ENCODE measurements at places on chromosomes 13 and 19. TPM values are rescaled to one million over a fixed set of nuclear protein-coding genes. Genes with fewer than 3 reads are reported as not detected.

- peaks cover 1% of the 10 kb centered on the region for H3K4me1 ChIP-seq
- H3K36me3 ChIP-seq, result no peaks in the 10 kb centered on the region
Measured at GRCh38 chr13:101942038-101942437, 459.8 kb downstream of the FGF14 start.

DNA sequence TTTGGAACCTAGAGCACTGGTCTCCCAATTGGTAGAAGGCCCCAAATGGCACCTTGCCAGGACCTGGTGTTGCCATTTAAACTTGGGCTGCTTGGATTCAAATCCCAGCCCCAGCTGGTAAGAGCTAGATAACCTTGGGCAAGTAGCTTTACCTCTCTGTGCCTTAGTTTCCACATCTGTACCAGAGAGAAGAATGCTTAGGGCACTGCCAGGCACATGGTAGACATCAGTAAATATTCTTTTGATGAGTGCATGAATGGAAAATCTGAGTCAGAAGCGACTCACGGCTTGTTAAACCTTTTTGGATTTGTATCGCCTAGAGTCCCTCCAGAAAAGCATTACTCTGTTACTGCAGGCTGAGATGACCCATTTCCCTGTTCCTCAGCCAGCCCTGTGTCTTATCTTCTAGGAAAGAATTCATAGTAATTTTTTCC, 90.9 kb downstream of the SIPA1L3 start:
- no peaks in the 10 kb centered on the region for H3K36me3 ChIP-seq
- H3K4me3 ChIP-seq, result no peak overlapping the region
- no peaks in the 10 kb centered on the region for H3K27me3 ChIP-seq
- no peaks in the 10 kb centered on the region for H3K4me1 ChIP-seq
- no peak for DNase-seq

GRCh38 chr13:33236021-33236420, 49.5 kb downstream of the STARD13 start:
- no peak for DNase-seq
- H3K27ac ChIP-seq, result peak overlapping the region; percentile 92
- H3K4me1 ChIP-seq, result peaks cover 6% of the 10 kb centered on the region
- H3K27me3 ChIP-seq, result no peaks in the 10 kb centered on the region

GRCh38 chr19:8811315-8812172, 20.6 kb downstream of the ZNF558 start:
- no peak overlapping the region for H3K27ac ChIP-seq
- peaks cover 51% of the 10 kb centered on the region for H3K36me3 ChIP-seq
- H3K4me1 ChIP-seq, result no peaks in the 10 kb centered on the region
- H3K4me3 ChIP-seq, result no peak overlapping the region
- DNase-seq, result no peak
- H3K27me3 ChIP-seq, result no peaks in the 10 kb centered on the region

- no peaks in the 10 kb centered on the region for H3K4me1 ChIP-seq
- H3K27ac ChIP-seq, result no peak overlapping the region
- H3K4me3 ChIP-seq, result no peak overlapping the region
- H3K36me3 ChIP-seq, result no peaks in the 10 kb centered on the region
- DNase-seq, result no peak
Measured at GRCh38 chr13:46839399-46839798, 42.4 kb upstream of the ESD start.

DNA sequence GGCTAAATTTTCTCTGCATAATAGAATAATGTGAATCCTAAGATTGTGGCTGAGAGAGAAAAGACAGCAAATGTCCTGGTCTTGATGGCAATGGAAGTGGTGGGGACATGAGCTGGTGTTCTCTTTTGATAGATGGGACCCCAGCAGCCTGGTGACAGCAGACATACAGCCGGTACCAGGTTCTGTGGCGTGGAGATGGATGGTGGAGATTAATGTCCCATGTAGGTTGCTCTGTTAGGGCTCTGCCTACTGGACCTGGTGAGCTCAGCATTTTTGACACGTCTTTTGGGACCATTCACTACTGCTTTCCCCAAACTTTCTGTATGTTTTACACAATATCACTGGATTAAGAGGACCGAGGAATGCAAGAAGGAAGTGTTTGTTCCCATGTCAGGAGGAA, 8.2 kb upstream of the SIGLEC14 start:
- H3K4me1 ChIP-seq, result no peaks in the 10 kb centered on the region
- H3K36me3 ChIP-seq, result no peaks in the 10 kb centered on the region
- peaks cover 1% of the 10 kb centered on the region for H3K27me3 ChIP-seq

- H3K36me3 ChIP-seq, result no peaks in the 10 kb centered on the region
- no peaks in the 10 kb centered on the region for H3K27me3 ChIP-seq
- no peak overlapping the region for H3K27ac ChIP-seq
Measured at GRCh38 chr13:73496711-73497110, 437.9 kb downstream of the KLF5 start.

NANOS3 gene
- not detected for total RNA-seq

CEACAM6 gene
- total RNA-seq, result 0.33 TPM

Data from aorta (tissue), 5 donors.